ENCODE measurements at places on chromosomes 2 and 18.

DNA sequence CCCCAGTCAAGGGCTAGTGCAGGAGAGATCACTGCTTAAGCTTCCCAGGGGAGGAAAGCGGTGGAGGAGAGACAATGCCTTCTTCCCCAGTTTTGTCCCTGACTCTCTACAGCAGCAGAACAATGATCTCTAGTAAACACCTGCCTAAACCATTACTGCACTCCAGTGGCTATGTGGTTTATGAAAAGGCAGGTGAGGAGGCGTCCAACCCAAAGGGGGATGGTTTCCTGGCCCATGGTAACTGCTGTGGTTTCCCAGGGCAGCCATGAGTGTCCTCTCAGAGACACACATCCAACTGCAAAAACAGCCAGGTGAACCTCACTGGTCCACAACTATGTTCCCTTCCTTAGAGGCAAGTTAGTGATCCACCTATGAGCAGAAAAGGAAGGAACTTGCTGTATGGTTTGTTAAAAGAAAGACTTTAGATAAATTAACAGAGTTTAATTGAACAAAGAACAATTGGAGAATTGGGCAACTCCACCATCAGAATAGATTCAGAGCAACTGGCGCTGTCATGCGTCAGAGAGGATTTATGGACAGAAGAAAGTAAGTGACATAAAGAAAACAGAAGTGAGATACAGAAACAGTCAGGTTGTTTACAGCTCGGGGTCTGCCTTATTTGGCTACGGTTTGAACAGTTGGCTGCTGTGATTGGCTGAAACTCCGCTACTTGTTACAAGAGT is 4.8 kb upstream of the TTC39C start:
- DNase-seq: no peak

- DNase-seq: no peak
These were observed 18.8 kb downstream of the NEMP2 start for GRCh38 chr2:190515687-190516086.

- no peak for DNase-seq
These were observed 32.5 kb downstream of the DARS1 start for GRCh38 chr2:135952891-135953290.

GRCh38 chr2:239559417-239560261 is 158.8 kb upstream of the HDAC4 start:
- no peak for DNase-seq

GRCh38 chr18:76979111-76979751 is 153.4 kb downstream of the MBP start:
- DNase-seq: no peak

GRCh38 chr2:112839407-112840067 is 3.0 kb upstream of the IL1B start:
- DNase-seq: no peak

DNA sequence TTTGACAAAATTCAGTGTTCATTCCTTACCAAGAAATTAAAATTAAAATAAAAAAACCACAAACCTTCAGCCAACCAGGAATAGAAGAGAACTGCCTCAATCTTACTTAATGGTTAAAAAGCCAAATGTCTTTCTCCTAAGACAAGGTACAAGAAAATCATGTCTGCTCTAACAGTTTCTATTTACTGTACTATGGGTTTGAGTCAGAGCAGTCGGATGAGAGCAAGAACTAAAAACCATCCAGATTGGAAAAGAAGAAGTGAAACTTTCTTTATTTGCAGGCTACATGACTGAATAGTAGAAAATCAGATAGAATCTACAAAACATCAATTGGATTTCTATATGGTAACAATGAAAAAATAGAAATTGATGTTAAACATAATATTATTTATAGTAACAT is 555.5 kb upstream of the TNP1 start:
- no peak for DNase-seq

- DNase-seq: no peak
These were observed 66.4 kb upstream of the CCBE1 start for GRCh38 chr18:59763541-59764136.

DNA sequence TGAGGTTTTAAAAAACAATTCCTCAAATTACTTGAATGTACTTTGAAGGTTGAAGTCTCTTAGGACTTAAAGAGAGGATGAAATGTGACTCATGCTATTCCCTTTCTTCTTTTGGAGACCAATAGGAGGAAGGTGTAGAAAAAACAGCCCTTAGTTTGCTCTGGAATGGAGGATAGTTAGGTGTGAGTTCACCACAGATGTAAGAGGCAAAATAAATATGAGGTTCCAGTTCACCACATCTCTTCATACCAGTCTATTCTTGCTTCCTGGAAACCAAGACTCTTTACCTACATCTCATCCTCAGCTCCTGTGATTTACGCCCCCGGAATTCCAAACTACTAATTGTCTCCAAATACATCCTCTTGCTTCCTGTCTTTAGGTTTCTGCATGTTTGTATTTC is 77.5 kb upstream of the TTC21B start:
- DNase-seq: no peak

Data from stimulated activated CD8-positive, alpha-beta memory T cell treated with anti-CD3 and anti-CD28 coated beads, Interleukin-2, amount 100 ng/mL, for 48 hours (primary cell).